ENCODE measurements at places on chromosomes 4 and X.

DNA sequence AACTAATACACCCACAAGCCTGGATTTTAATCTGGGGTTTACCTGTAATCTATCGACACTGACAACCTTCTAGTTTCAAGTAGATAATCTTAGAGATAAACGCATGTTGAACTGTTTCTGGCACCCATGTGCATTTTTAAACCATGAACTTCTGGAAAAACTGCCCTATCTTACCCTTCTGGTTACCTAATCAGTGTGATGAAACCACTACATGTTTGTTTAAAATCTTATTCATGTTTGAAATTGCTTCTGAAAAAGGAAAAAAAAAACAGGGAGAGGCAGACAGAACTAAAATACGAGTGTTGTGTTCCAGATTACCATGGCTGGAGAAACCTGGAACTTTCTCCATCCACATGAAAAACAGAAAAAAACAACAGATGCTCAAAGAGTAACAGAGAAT is 139.3 kb downstream of the MID1IP1 start:
- DNase-seq: no peak

- no peak for DNase-seq
These were observed 143.4 kb downstream of the PTCHD1 start for GRCh38 chrX:23478056-23478455.

GRCh38 chr4:24287096-24287495 is 297.3 kb downstream of the DHX15 start:
- no peak for DNase-seq

DNA sequence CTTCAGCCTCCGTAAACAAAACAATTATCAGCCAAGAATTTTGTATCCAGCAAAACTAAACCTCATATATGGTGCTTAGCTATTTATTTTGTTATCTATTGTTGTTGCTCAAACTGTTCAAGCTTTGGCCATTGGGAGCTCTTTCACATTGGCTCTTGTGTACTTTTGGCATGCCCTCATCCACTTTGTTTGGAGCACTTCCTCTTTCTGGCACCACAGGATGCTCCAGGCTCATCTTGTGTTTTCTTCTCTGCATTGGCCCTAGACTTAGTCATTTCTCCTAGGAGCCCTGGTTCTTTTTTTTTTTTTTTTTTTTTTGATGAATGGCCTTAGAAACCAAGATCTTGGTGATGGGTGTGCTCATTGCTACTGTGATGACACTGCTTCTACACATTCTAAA is 74.5 kb downstream of the DIPK2B start:
- no peak for DNase-seq

DNA sequence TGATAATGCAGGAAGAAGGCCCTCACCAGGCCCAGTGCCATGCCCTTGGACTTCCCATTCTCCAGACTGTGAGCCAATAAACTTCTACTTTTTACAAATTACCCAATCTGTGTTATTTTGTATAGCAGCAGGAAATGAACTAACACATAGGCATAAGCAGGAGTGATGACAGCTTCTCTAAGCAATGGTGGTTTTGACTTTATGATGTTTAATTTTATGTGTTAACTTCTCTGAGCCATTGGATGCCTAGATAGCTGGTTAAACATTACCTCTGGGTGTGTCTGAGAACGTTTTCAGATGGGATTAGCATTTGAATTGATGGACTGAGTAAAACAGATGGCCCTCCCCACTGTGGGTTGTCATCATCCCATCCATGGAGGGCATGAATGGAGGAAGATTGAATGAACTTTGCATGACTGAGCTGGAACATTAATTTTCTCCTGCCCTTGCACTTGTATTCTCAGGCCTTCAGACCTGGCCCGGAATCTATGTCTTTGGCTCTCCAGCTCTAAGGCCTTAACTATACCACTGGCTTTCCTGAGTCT is 13.9 kb upstream of the PDLIM3 start:
- no peak for DNase-seq

DNA sequence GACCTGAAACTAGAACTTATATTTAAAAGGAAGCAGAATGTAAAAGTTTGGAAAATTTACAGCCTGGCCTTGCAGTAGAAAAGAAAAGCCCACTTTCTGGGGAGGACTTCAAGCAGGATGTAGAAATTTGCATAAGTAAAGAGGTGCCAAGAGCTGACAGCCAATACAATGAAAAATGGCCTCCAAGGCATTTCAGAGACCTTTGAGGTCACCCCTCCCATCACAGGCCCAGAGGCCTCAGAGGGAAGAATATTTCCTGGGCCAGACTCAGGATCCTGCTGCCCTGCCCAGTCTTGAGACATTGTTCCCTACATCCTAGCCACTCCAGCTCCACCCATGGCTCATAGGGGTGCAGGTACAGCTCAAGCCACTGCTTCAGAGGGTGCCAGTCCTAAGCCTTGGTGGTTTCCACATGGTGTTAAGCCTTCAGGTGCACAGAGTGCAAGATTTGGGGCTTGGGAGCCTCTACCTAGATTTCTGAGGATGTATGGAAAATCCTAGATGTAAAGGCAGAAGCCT is 518.9 kb upstream of the INTU start:
- DNase-seq: no peak

DNA sequence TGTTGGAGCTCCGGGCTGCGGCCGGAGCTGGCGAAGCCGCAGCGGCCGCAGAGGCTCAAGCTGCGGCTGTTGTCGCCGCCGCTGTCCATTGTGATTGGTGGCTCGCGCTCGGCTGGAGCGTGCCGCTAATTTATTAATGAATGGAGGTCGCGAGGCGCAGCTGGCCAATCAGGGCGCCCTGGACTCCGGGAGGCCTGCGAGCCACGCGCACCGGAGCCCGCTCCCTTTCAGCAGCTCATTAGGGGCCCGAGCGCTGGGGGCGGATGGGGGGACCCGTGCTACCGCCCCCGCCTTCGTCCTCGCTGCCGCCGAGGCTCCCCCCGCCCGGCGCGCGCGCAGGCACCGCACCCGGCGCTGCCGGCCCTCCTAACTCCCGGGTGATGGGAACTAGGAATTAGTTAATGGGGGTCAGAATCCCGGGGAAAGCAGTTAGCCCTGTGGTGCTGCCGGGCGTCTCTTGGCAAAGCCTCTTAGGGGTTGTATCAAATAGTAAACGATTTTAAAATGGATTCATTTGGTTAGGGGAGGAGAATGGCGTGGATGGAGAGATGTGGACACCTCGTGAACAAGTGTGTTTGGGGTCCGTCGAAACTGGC is 589 bp upstream of the NEUROG2 start:
- DNase-seq: peak; percentile 30

- DNase-seq: no peak
These were observed 391.0 kb downstream of the MAGEB5 start for GRCh38 chrX:26606971-26607370.

DNA sequence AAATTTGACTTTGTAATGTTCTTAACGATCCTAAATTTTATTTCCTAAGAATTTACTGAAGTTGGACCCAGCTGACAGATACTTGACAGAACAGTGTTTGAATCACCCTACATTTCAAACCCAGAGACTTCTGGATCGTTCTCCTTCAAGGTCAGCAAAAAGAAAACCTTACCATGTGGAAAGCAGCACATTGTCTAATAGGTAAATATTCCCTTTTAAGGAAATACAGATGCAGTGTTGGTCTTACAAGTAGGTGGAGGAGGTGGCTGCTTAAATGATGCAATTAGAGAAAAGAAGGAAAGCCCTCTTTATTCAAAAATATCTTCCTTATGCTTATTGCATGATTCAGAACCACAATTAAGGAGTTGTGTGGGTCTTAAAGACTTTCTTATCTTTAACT is 73.5 kb downstream of the RS1 start:
- DNase-seq: no peak

DNA sequence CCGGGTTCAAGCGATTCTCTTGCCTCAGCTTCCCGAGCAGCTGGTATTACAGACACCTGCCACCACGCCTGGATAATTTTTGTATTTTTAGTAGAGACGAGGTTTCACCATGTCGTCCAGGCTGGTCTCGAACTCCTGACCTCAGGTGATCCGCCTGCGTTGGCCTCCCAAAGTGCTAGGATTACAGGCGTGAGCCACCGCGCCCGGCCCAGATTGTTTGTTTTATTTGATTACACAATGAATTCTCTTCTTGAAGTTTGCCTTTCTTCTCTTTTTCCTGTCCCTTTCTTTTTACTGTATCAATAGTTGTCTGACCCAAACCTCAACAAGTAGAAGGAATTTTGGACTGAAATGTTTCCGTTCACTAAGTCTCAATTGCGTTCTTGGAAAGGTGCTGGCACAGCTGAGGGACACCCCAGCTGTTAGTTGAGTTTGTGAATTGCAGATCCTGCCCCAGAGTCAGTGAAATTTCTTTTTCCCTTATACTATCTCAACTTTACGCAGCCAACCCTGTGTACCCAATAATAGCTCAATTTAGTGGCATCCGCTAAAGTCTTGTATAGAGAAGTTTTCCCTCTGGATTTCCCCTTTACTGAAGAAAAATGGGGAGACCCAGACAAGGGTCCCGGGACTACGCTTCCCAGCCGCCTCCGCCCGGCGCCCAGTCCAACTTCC is 639 bp upstream of the MTM1 start:
- no peak for DNase-seq

DNA sequence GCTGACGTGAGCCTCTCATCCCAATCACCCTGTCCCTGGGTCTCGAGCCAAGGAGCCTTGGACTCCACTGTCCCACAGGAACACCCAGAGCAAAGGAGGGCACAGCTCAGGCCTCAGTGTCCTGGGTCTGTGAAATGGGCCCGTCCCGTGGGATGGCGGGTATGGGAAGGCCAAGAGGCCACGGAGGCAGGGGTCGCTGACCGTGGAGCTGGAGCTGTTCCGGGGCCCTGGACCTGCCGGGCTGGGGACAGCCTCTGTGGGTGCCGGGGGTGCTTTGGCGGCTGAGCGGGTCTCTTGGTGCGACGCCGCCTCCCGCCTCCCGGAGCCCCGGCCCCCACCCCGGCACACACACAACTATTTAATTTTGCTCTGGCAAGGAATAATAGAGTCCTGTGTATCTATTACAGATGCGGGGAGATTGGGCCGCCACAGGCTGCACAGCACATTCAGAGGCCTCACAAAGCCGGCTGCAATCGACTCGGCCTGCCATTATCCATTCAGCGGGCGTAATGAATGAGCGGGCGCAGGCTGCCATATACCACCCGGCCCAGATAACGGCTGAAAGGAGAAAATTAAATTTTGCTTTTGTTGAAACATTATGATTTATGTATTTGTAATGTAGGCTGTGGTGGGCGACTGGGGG is 83.9 kb upstream of the NKX1-1 start:
- no peak for DNase-seq

DNA sequence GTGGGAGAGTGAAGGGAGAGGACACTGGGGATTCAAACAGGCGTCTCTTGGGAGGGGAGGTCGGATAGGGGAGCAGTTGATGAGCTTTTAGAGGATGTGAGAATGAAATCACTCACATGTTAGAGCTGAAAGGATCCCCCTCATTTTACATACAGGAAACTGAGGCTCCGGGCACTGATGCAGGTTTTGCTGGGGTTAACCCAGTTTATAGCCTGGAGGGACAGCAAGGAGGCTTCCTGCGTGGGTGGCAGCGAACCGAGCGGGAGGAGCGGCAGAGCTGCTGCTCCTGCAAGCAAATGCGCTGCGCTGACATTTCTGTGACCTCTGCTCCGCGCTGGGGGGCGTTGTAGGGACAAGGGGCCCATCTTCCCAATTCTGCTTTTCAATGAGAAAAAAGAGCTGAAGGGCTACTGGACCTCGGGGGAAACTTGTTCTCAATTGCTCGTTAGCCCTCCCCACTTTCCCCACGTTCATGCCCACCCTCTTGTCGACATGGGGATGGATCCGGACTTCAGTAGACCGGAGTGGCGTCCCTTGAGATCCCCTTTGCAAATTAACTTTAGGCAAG is 1.2 kb upstream of the NEUROG2 start:
- DNase-seq: no peak

- DNase-seq: no peak
These were observed 247.1 kb upstream of the PITX2 start for GRCh38 chr4:110869862-110870572.

DNA sequence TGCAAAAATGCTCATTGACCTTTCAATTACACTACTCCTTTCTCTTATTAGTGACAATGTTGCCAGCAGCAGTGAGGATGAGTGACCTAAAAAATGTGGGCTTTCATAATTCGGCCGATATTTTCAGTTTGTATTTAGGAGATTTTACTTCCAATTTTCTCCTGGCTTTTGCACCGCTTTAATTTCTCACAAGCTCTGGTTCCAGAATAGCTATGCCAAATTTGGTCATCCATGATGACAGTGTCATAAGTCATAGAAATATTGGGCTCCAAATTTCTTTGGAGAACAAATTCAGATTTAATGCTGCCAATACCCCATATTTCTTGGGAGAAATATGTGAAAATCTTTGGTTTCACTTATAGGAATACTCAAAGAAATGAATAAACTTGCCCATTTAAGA is 187.7 kb upstream of the HCCS start:
- no peak for DNase-seq

GRCh38 chrX:40420899-40421729 is 159.7 kb upstream of the ATP6AP2 start:
- no peak for DNase-seq

GRCh38 chr4:182179105-182179504 is 64.1 kb upstream of the TENM3 start:
- no peak for DNase-seq

GRCh38 chr4:37383579-37384229 is 139.2 kb downstream of the NWD2 start:
- peak; percentile 2 for DNase-seq

- peak; percentile 47 for DNase-seq
These were observed 45.2 kb downstream of the PHKA2 start for GRCh38 chrX:18938710-18939109.

DNA sequence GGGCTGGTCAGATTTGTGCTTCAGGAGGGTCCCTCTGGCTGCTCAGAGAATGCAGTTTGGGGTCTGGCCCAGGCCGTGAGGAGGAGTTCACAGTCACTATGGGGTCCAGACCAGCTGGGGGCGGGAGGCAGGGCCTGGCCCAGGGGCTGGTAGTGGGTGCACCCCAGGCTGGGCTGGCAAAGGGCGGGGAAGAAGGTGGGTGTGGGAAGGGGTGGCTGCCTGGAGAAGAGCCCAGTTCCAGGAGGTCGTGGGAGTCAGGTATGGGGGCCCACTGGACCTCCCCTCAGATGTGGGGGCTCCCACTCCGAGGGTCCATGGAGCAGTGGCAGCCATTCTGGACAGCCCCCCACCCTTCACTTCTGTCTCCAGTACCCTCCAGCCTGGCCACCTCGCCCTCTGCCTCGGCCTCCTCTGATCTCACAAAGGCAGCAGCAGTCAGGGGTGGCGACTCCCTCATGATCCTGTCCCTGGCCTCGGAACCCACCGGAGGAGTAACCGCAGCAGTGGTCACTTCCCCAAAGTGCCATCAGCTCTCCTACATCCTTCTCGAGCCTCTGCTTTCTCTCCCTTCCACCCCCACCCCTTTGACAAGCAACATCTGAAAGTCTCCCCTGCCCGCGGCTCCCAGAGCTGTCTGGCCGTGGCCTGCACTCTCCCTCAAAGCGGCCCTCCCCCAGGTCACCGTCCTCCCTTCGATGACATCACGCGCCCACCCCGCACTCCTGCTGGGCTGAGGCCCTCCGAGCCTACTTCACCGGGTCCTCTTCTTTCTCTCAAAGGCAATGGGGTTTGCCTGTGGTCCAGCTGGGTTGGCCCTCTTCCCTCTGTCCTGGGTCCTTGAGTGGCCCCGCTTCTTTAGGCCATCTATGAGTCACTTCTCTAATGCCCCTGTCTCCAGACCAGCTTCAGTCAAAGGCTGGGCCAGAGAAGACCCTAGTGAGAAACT is 1.7 kb upstream of the SLC6A8 start:
- DNase-seq: no peak

GRCh38 chrX:129663171-129663570 is 8.4 kb upstream of the APLN start:
- no peak for DNase-seq

- DNase-seq: no peak
These were observed 28.3 kb upstream of the SERTM2 start for GRCh38 chrX:111483135-111483534.

GRCh38 chr4:1842993-1843448 is 12.9 kb downstream of the LETM1 start:
- DNase-seq: no peak
